ENCODE measurements at places on chromosomes 1 and 21.

GRCh38 chr1:29055160-29055559 is 68.5 kb downstream of the TMEM200B start:
- no peak for DNase-seq

DNA sequence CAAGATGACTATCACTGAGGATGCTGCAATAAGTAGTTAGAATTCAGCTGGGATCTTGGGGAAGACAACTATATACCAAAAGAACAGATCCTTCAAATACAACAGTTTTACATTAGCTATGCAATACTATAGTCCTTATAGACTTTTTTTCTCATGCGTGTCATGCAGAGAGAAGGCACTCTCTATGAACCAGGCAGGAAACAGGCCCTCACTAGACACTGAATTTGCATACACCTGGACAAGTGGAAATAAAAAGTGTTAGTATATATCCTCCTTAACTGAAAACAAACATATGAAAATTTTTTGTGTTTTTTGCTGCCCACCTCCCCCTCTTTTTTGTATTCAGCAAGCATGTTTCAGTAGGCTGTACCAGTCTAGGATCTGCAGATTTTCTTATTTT is 29.9 kb downstream of the TMCO1 start:
- DNase-seq = no peak

DNA sequence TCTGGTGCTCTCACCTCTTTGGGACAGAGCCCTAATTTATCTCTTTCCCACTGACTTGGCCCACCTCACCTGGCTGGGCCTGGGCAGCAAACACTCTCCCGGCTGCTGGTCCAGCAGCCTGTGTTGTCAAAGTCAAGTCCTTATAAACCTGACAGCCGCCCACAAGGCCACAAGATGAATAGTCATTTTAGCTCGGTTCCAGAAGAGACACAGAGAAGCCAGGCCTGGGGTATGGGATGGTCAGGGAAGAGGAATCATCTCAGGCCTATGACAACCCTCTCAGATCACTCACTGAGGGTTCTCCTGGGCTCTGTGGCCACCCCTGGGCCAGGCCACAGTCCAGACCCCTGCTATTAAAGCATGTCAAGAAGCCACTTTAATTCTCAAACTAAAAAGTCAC is 158.5 kb downstream of the FOXD2 start:
- DNase-seq = no peak

GRCh38 chr1:11237356-11237755 is 25.0 kb downstream of the MTOR start:
- DNase-seq = no peak

- DNase-seq = no peak
Measured at GRCh38 chr1:52751589-52752483, 25.6 kb downstream of the ZYG11B start.

DNA sequence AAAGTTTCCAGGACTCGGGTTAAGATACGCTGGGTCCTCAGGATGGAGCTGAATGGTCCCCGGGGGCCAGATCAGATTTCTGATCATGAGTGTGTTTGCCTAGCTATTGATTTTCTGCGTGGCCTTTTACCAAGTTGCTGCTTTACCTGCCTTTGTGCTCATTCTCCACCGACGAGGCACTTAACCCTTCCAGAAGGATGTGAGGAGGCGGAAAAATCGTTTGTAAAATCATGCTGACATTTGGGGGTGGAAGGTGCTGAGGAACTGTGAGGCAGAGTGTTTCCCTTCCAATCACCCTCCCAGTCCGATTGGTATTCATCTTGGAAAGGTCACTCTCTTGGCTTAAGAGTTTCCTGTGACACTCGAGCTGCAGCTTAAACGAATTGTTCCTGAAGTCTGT is 337.1 kb upstream of the KAZN start:
- no peak for DNase-seq

- no peak for DNase-seq
Measured at GRCh38 chr1:11629184-11630016, 24.8 kb downstream of the FBXO2 start.

DNA sequence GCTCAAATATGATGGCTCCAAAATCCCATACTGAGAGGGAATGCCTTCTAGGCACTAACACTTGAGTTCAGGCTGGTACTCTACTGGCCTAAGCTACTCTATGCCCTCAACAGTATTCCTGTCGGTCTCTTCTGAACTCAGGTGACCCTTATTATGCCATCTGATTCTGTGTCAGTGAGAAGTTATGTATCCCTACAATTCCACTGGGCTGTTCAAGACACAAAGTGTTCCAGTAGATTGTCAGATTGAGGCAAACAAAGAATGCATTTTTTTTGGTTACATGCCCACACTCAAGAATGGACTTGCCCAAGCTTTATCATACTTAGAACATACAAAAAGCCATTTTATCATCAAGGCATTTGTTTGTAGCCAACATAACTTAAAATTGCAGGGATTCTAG is 553.8 kb upstream of the PRMT6 start:
- no peak for DNase-seq

Data from activated CD4-positive, alpha-beta T cell treated with anti-CD3 and anti-CD28 coated beads for 4 hours (primary cell).